ENCODE measurements at places on chromosomes 1 and 21.

GRCh38 chr1:10651389-10651766 lies 145.1 kb downstream of the CASZ1 start:
- DNase-seq, result no peak

DNA sequence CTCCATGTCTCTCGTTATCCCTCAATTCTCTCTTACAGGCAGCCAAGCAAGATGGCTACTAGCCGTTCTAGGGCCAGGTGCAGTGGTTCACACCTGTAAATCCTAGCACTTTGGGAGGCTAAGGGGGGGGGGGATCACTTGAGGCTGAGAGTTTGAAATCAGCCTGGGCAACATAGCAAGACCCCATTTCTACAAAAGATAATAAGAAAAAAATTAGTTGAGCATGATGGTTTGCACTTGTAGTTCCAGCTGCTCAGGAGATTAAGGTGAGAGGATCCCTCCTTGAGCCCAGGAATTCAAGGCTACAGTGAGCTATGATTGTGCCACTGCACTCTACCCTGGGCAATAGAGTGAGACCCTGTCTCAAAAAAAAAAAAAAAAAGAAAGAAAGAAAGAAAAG lies 80.4 kb downstream of the NKAIN1 start:
- no peak for DNase-seq

GRCh38 chr21:42887326-42887725 lies 5.8 kb upstream of the NDUFV3 start:
- no peak for DNase-seq

- no peak for DNase-seq
Observed at GRCh38 chr1:210635108-210635507, 306.4 kb downstream of the HHAT start.

DNA sequence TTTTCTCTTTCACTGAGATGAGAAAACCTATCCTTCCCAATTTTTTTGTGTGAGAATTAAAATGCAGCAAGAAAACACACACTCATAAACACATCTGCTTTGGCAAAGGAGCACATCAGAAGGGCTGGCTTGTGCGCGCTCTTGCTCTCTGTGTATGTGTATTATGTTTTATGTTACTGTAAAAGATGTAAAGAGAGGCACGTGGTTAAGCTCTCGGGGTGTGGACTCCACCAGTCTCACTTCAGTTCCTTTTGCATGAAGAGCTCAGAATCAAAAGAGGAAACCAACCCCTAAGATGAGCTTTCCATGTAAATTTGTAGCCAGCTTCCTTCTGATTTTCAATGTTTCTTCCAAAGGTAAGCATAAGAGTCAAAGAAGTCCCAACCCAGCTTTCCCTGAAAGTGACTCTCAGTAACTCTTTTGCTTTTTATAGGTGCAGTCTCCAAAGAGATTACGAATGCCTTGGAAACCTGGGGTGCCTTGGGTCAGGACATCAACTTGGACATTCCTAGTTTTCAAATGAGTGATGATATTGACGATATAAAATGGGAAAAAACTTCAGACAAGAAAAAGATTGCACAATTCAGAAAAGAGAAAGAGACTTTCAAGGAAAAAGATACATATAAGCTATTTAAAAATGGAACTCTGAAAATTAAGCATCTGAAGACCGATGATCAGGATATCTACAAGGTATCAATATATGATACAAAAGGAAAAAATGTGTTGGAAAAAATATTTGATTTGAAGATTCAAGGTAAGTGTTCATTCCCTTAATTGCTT lies at the start of gene CD2:
CD2 (plus strand) TSS at position 233 of the 780 bp plus-strand sequence; CDS start at position 296, 63 bp downstream.
- peak; percentile 36 for DNase-seq

DNA sequence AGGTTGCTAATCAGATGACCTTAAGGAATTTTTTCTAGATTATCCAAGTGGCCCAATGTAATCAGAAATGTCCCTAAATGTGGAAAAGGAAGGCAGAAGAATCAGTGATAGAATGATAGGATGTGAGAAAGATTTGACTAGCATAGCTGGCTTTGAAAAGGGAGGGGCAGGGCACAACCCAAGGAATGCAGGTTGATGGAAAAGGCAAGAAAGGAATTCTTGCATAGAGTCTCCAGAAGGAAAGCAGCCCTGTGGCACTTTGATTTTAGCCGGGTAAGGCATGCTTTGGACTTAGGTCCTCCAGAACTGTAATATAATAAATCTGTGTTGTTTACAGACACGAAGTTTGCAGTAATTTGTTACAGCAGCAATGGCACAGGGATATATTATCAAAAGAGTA lies 375.7 kb upstream of the B3GALT2 start:
- no peak for DNase-seq

DNA sequence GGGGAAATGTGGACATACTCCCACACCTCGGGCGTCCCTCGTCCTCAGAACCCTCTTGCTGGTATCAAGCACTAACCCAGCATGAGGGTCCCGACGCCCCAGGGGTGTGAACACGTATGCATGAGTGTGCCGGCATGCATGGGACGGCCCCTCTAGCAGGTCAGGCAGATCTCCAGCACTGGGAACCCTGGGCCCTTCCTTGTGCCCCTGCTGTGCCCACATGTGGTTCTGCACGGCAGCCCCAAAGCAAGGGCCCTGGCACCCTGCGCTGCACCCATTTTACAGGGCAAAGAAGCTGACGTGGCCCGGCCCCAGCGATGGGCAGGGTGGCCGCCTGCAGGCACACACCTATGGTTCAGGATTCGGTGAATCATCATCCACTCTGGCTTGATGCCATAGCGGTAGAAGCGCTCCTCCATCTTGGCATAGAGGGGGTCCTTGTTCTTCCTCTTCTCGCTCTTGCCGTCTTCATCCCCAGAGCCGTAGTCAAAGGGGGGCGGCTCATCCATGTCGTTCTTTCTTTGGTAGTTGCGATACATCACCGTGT lies 34.2 kb downstream of the CHD5 start:
- no peak for DNase-seq

- DNase-seq, result no peak
Observed at GRCh38 chr1:208248991-208249696, 5.0 kb upstream of the PLXNA2 start.

- DNase-seq, result no peak
Observed at GRCh38 chr1:48536477-48536876, 64.5 kb upstream of the SPATA6 start.

DNA sequence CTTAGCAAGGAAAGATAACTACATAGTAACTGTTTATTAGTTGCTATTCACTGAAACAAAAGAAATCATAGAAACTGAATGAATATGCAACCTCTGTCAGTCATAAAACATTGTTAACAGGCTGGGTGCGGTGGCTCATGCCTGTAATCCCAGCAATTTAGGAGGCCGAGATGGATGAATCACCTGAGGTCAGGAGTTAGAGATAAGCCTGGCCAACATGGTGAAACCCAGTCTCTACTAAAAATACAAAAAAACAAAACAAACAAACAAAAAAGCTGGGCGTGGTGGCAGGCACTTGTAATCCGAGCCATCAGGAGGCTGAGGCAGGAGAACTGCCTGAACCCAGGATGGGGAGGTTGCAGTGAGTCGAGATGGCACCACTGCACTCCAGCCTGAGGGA lies 44.1 kb downstream of the CRB1 start:
- DNase-seq, result no peak

GRCh38 chr1:67793562-67793961 lies 39.7 kb downstream of the GNG12 start:
- DNase-seq, result no peak

DNA sequence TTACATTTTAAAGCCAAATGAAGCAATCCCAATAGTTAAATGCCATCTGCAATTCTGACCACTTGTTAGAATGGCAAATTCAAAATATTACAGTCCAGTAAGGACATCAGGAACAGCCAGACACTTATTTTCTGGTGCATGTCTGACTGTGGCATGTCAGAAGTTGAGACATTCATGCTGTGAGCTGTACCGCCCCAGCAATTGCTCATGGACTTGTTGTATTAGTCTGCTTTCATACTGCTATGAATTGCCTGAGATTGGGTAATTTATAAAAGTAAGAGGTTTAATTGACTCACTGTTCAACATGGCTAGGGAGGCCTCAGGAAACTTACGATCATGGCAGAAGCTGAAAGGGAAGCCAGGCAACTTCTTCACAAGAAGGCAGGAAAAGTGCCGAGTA lies 19.1 kb downstream of the DDAH1 start:
- DNase-seq, result no peak

DNA sequence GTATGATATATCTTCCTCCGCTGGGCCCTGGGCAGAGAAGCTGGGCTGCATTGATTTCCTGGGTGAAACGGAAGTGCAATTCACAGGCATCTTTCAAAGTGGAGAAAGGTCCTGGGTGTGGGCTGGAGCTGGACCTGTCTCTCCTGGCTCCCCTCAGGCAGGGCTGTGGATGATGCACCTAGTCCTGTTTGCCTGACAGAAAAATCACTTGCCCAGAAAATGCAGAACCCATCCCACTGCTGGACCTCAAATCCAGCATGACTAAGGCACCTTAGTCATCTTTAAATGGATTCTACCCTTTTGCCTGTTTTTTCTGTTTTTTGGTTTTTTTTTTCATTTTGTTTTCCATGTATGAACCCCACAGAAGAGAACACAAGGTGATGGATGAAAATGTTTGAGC lies 49.7 kb downstream of the MYSM1 start:
- DNase-seq, result no peak

DNA sequence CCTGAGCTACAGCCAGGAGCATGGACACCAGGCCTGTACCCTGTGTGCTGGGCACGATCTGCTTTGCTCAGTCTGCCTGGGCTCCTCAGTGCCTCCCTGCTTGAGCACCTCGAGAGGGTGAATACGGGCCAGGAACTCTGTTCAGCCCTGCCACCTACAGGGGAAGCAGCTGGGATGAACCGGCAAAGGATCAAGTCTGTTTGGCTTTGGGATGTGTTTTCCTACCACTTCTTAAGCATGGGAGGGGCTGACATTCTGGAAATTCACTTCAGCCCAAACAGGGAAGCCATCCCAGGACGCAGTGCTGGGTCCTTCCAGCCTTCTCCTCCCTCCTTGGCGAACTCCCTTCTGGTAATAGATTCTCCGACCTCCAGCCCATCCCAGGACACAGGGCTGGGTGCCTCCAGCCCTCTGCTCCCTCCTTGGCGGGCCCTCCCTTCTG lies 55.8 kb upstream of the SELENON start:
- DNase-seq, result no peak

GRCh38 chr1:119587341-119587740 lies 60.7 kb downstream of the ZNF697 start:
- no peak for DNase-seq

DNA sequence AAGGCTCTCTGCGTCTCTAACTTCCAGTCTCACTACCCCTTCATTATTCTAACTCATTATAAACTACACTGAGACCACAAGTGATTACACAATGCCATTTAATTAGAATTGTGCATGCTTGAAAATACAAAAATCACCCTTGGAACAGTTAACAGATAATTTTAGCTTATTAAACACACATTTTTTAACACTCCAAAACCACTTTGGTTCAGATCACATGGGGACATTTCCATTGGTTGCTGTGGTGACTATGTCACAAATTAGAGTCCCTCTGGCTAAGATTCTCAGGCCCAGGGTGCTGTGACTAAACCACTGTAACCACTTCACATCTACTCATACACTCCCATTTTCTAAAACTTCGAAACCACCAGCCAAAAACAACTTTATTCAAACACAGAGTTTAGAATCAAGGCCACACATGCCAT lies 43.0 kb downstream of the JAK1 start:
- DNase-seq, result no peak

DNA sequence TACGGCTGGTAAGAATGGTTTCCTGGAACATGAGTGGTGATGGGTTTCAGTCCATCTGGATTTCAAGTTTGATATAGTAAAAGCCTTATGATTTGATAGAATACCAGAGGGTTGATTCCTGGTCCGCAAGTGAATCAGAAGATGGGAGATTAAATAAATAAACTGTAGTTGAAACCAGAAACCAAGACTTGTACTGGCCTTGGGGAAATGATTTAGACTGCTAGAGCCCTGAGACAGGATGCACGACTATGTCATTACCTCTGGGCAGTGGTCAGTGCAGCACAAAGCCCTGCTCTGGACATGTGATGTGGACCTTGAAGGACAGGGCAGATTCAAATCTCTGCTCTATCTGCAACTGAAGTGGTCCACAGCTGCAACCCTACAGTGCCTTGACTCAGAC lies 15.6 kb upstream of the FMOD start:
- no peak for DNase-seq

- no peak for DNase-seq
Observed at GRCh38 chr1:156513185-156513584, 12.6 kb upstream of the MEF2D start.

DNA sequence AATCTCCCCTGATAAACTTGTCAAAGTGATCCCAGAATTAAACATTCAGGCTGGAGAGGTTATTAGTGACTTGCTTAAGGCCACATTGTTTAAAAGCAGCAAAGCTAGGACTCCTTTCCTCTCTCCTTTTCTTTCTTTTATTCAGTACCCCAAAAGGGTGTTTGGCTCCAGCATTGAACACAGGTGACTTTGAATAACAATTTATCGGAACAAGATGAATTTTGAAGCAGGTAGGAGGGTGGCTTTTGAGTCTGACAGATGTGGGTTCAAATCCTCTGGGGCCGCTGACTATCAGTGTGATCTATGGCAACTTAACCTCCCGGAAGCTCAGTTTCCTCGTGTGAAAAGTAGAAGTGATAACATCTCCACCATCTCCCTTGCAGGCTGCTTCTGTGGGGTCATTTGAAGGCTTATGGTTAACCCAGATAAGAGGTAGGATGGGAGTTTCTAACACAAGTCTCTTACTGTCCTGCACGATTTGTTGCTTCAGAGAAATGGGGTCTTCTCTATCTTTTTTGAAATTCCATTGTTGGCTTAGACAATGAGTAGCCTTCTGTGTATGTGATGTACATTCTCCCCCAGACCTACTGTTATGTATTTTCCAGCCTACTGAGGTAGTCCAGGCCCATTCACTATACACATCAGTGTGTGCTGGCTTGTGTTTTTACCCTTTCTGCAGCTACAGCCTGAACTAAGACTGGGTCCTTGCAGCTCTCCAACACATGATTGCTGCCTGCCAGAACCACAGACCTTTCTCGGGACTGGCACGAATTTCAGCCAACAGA lies 29.0 kb downstream of the JUN start:
- no peak for DNase-seq

DNA sequence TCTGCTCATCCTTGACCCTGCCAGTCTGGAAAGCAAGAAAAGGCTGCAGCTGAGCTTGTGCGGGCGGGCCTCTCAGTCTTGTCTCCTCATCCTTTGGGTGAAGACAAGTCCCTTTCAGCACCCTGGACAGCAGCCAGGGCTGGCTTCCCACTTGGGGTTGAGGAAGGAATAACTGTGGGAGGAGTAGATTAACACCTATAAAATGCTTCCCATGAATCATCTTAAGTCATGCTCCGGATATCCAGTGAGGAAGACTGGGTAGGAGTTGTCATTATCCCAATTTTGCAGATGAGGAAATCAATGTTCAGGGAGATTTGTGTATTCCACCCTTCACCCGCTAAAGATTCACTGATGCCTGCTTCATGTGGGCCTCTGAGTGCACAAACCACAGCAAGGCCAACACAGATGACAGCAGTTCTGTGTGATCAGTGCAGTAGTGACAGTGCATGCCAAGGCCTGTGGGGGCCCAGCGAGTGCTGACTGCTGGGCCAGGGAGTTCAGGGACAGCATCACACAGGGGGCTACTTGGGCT lies 20.1 kb upstream of the COL16A1 start:
- DNase-seq, result no peak
